ENCODE measurements at places on chromosomes 12 and 14.

GRCh38 chr14:103628221-103628683, 759 bp upstream of the KLC1 start:
- DNase-seq: peak; percentile 92
- no peaks in the 10 kb centered on the region for H3K27me3 ChIP-seq
- H3K36me3 ChIP-seq: no peaks in the 10 kb centered on the region
- peak overlapping the region; percentile 96 for H3K27ac ChIP-seq

- H3K4me3 ChIP-seq: no peak overlapping the region
- H3K27me3 ChIP-seq: no peaks in the 10 kb centered on the region
- H3K27ac ChIP-seq: no peak overlapping the region
- no peaks in the 10 kb centered on the region for H3K4me1 ChIP-seq
- H3K36me3 ChIP-seq: no peaks in the 10 kb centered on the region
Measured at GRCh38 chr14:91858536-91859275, 8.6 kb downstream of the TC2N start.

DNA sequence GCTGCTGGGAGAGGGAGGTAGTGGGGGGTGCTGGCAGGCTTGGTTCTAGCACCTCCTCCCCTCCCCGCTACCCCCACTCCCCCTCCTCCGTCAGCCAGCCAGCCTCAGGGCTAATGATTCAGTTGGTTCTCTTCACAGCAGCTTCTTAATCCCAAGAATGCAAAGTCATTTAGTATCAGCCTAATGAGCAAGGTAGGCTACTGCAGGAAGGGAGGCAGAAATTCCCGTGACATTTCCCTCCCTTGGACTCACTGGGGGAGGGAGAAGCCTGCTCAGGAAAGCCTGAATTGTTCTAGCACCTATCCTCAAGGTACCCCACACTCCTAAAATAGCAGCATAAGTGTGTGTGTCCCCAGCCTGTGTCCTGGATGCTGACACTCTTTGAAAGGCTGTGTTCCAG, 29.8 kb downstream of the ITPK1 start:
- H3K4me1 ChIP-seq: peaks cover 29% of the 10 kb centered on the region
- no peak overlapping the region for H3K4me3 ChIP-seq
- no peaks in the 10 kb centered on the region for H3K27me3 ChIP-seq
- no peak for DNase-seq
- no peaks in the 10 kb centered on the region for H3K36me3 ChIP-seq

GRCh38 chr12:124326871-124327270, 32.0 kb downstream of the RFLNA start:
- no peaks in the 10 kb centered on the region for H3K4me1 ChIP-seq
- H3K36me3 ChIP-seq: peaks cover 36% of the 10 kb centered on the region
- no peaks in the 10 kb centered on the region for H3K27me3 ChIP-seq
- peak overlapping the region; percentile 74 for H3K27ac ChIP-seq
- H3K4me3 ChIP-seq: no peak overlapping the region

- H3K36me3 ChIP-seq: peaks cover 54% of the 10 kb centered on the region
- no peaks in the 10 kb centered on the region for H3K4me1 ChIP-seq
- no peak overlapping the region for H3K27ac ChIP-seq
Measured at GRCh38 chr12:109445191-109445609, 31.9 kb downstream of the KCTD10 start.

GRCh38 chr14:36279306-36280190, 40.9 kb downstream of the MBIP start:
- H3K36me3 ChIP-seq: no peaks in the 10 kb centered on the region
- H3K27me3 ChIP-seq: no peaks in the 10 kb centered on the region
- DNase-seq: no peak
- H3K4me3 ChIP-seq: no peak overlapping the region

GRCh38 chr12:1552171-1552570, 42.2 kb downstream of the FBXL14 start:
- H3K27me3 ChIP-seq: no peaks in the 10 kb centered on the region
- no peak for DNase-seq

- peak overlapping the region; percentile 98 for H3K27ac ChIP-seq
- peaks cover 45% of the 10 kb centered on the region for H3K4me1 ChIP-seq
- no peaks in the 10 kb centered on the region for H3K27me3 ChIP-seq
- peak; percentile 82 for DNase-seq
Measured at GRCh38 chr12:53972152-53972702, 699 bp upstream of the HOXC11 start.
